Mammary epithelial cell (primary cell): ENCODE measurements at places on chromosomes 12 and 14. TPM values are rescaled to one million over a fixed set of nuclear protein-coding genes. Genes with fewer than 3 reads are reported as not detected.

Gene PGAM5
- total RNA-seq: 51.2 TPM

Gene CLECL1
- not detected for total RNA-seq

Gene MARS1
- 240 TPM for total RNA-seq

Gene LHX5
- total RNA-seq: 0.49 and 1.1 TPM in 2 replicates

Gene IPO4
- 51.8 and 60.2 TPM in 2 replicates for total RNA-seq

Gene CEBPE
- not detected for total RNA-seq

Gene TAS2R20
- total RNA-seq: 5.7 TPM

Gene ING4
- total RNA-seq: 13.0 and 14.8 TPM in 2 replicates

Gene ANKRD33
- total RNA-seq: not detected in 2 replicates

Gene SALL2
- total RNA-seq: 0.78 and 3.2 TPM in 2 replicates

Gene SLC16A7
- 8.2 and 10.2 TPM in 2 replicates for total RNA-seq

Gene OR4N5
- not detected for total RNA-seq

Gene DIO2
- total RNA-seq: 1.5 TPM

Gene TMEM233
- total RNA-seq: not detected in 2 replicates

Gene PRB2
- not detected in 2 replicates for total RNA-seq

Gene TESPA1
- not detected for total RNA-seq

Gene OVCH1
- 0.43 and 1.0 TPM in 2 replicates for total RNA-seq

Gene FOXA1
- 0.33 and 2.2 TPM in 2 replicates for total RNA-seq

Gene PSMA3
- total RNA-seq: 157 and 175 TPM in 2 replicates

Gene ACOT4
- total RNA-seq: 2.5 TPM

Gene NUP107
- 40.8 TPM for total RNA-seq

Gene MAP1LC3B2
- 2.9 and 8.0 TPM in 2 replicates for total RNA-seq

Gene SH2B3
- total RNA-seq: 8.3 and 15.8 TPM in 2 replicates

Gene RPS6KL1
- total RNA-seq: 1.6 and 1.7 TPM in 2 replicates

Gene CDK2
- total RNA-seq: 17.5 TPM

Gene TAC3
- not detected for total RNA-seq

Gene SLC38A4
- 0.17 TPM for total RNA-seq

Gene RPL10L
- total RNA-seq: not detected

Gene HOXC9
- total RNA-seq: 5.1 and 9.4 TPM in 2 replicates

Gene GLI1
- total RNA-seq: 1.4 and 2.5 TPM in 2 replicates

Gene AHNAK2
- 302 TPM for total RNA-seq

Gene MDP1
- 6.5 TPM for total RNA-seq

Gene ASIC1
- 3.0 TPM for total RNA-seq

Gene ZNF10
- 14.2 TPM for total RNA-seq

Gene VRK1
- total RNA-seq: 15.5 TPM

Gene LGR5
- 0.33 TPM for total RNA-seq

Gene MYO1H
- total RNA-seq: not detected

Gene LRRK2
- total RNA-seq: 0.24 and 0.28 TPM in 2 replicates

Gene NRXN3
- total RNA-seq: 0.08 and 0.75 TPM in 2 replicates

Gene SLC25A47
- not detected in 2 replicates for total RNA-seq

Gene PMCH
- not detected for total RNA-seq

Gene PTPRO
- 0.21 TPM in 1 of 2 replicates, not detected in the other for total RNA-seq

Gene TMEM132D
- total RNA-seq: not detected in 2 replicates

Gene MAP3K9
- total RNA-seq: 38.9 and 47.2 TPM in 2 replicates
